Activated naive CD4-positive, alpha-beta T cell treated with anti-CD3 and anti-CD28 coated beads, Interleukin-2, amount 50 U/mL, for 72 hours (primary cell): ENCODE measurements at places on chromosomes 6 and 20.

DNA sequence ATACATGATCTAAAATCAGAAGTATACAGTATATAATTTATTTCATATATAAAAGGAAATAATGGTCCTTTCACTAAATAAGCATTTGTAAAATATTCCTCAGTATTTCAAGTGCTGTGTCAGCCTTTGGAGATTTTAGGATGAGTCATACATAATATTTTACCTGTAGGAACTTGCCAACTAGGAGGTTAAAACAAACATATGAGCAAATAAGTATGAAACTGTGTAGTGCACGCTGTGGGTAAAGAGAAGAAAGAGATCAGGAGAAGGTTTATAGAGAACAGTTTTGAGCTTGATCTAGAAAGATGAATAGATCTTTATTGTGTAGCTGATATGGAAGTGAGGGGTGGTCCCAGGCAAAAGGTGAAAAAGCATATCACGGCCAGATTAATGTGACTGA lies 169.9 kb upstream of the RNF217 start:
- no peak for DNase-seq

DNA sequence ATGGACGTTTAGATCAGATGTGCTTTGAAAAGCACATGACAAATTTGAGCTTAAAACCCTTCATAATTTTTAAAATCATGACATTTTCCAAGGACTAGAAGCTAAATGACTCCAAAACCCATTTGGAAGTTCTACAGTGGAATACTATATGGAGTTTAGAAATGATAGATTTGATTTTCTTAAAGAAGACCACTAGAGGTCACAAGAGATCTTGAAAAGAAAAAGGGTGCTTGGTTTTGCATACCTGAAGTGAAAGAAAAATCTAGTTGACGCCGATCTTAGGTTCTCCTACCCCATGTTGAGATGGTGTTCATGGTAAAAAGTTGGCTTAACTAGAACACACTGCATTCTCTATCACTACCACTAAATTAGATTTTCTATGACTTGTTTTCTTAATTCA lies 31.5 kb downstream of the CFAP61 start:
- no peak for DNase-seq

- DNase-seq = no peak
These were observed 13.4 kb downstream of the SIGLEC1 start for GRCh38 chr20:3699037-3699436.

DNA sequence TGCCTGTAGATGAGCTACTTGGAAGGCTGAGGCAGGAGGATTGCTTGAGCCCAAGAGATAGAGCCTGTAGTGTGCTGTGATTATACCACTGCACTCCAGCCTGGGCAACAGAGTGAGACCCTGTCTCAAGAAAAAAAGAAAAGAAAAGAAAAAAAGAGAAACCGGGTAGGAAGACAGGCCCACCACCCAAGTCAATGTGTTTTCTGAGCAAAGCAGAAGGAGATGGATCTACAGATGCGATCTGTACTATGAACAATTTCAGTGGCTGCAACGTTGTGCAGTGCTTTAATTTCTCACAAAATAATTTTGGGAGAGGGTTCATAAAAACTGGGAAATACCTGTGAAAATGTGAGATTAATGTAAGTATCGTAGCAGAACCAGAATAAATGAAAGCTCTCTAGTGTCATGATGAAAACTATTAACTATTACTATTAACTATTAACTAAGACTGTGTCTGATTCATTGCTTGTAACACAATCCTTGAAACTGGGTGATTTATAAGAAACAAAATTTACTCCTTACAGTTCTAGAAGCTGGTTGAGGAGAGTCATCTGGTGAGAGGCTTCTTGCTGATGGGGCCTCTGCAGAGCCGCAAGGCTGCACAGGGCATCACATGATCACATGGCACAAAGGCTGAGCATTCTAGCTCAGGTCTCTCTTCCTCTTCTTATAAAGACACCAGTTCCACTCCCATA lies 233.1 kb upstream of the ZNF217 start:
- no peak for DNase-seq

- no peak for DNase-seq
These were observed 385.3 kb upstream of the SULF2 start for GRCh38 chr20:48170625-48171024.

- no peak for DNase-seq
These were observed 147.5 kb downstream of the BCAS1 start for GRCh38 chr20:53922901-53923314.

- no peak for DNase-seq
These were observed 629.4 kb downstream of the CBLN4 start for GRCh38 chr20:55375920-55376319.
